ENCODE measurements at places on chromosomes 11 and 22. TPM values are rescaled to one million over a fixed set of nuclear protein-coding genes. Genes with fewer than 3 reads are reported as not detected.

KCNE3 gene
- 0.07 TPM for total RNA-seq

- DNase-seq: no peak
These were observed 16.9 kb downstream of the SMCO4 start for GRCh38 chr11:93526346-93526633.

PAX6 gene
- total RNA-seq: not detected

DNA sequence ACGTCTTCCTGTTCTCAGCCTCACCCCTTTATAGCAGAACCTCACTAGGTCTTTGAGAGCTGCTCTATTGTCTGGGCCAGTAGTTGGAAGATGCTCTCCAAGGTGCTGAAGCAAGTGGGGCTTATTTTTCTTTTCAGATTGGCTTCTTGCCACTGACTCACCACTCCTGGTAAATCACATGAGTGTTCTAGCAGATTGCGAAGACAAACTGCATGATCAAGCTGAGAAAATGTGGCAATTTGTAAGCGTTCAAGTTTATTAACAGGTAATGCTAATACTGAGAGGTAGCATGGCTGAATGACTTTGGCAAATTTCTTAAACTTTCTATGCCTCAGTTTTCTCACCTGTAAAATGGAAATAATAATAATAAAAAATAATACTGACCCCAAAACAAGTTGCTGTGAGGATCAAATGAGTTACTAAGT is 59.2 kb downstream of the CACNG2 start:
- peak; percentile 4 for DNase-seq

DNA sequence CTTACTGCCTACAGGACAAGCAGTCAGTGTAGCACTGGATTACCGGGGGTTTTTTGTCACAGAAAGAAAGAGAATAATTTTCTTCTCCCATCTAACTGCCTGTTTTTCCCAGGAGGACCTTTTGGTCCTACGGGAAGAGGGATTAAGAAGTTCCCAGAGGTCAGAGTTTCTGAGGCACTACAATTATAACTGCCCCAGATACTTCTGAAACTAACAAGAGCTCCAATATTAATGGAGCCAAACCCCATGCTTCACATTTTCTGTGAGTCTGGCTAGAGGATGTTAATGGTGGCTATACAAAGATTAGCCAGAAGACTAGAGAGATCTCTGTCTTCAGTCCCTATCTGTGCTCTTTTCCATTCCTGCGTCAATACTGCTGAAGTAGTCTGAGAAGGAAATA is at the start of gene OR56A3:
TSS of gene OR56A3 (plus strand) at position 301 of the 400 bp plus-strand sequence. CDS start 5,096 bp downstream, outside the sequence.
- DNase-seq: no peak

BACE1-AS gene
- 4.5 TPM for total RNA-seq

DNA sequence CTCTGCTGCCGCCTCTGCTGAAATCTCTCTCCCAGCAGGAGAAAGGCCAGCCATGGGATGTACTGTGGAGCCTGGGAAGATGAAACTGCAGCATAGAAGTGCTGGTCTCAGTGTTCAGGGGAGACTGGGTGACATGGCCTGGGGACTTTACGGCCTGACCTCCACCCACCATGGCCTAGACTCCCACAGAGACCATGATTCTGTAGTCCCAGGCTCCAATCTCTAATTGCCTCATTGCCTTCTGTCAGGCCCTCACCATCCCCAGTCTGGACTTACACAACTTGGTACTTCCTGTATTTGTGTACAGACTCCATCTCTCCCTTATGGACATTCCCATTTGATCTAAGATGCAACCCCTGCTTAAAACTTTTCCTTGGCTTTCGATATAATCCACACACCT is 43.1 kb downstream of the TRAF6 start:
- DNase-seq: no peak

DNA sequence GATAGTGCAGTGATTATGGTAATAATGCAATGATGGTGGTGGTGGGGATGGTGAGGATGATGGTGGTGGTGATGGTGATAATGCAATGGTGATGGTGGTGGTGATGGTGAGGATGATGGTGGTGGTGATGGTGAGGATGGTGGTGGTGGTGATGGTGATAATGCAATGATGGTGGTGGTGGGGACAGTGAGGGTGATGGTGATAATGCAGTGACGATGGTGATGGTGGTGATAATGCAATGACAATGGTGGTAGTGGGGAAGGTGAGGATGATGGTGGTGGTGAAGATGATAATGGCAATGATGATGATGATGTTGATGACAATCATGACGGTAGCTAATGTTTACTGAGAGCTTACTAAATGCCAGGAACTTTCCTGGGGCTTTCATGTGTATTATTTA is 79.6 kb upstream of the MYOD1 start:
- DNase-seq: no peak

DNA sequence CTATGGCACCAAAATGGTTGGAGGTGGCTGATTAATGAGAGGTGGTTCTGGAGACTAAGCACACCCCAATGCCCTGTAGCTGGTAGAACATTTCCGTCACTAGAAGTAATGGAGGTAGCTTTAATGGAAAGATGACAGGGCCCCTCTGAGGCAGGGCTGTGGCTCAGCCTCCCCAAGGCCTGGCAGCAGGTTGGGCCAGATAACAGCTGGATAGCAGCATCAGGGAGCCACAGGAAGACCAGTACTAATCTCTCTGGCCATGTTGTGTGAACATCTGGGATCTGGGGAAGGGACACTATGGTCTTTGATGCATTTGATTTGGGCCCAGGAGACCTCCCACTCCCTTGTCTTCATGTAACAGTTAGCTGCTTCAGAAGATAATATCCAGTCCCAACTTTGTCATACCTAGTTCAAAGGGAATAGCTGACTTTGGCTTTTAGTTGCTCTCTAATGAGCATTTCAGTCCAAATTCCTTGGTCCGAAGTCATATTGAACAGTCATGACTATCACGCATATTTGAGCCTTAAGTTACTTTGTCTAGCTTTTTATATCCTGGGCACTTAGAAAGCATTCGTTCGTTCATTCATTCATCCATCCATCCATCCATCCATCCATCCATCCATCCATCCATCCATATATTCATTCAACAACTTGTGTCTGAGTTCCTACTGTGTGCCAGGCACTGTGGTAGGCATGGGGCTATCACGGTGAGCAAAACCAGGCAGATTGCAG is 53.0 kb upstream of the LMO2 start:
- DNase-seq: no peak

GNG3 gene
- total RNA-seq: not detected

ALDH3B2 gene
- not detected for total RNA-seq

DNA sequence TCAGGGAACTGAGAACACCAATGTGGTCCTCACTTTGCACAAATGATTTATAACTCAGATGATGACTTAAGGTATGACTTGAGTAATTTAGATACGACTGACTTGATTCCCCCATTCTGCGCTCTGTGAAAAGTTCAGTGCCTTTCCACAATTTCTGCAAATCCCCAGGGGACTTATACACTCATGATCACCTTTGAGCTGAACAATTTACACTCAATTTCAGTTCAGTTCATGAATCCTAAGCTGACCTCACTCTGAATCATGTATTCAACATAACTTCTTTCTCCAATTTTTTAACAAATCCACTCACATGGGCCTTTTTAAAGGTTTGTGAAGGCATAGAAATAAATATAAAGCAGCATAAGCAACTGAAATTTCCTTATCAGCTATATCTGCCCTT is 274.2 kb downstream of the FAM76B start:
- DNase-seq: no peak

DNA sequence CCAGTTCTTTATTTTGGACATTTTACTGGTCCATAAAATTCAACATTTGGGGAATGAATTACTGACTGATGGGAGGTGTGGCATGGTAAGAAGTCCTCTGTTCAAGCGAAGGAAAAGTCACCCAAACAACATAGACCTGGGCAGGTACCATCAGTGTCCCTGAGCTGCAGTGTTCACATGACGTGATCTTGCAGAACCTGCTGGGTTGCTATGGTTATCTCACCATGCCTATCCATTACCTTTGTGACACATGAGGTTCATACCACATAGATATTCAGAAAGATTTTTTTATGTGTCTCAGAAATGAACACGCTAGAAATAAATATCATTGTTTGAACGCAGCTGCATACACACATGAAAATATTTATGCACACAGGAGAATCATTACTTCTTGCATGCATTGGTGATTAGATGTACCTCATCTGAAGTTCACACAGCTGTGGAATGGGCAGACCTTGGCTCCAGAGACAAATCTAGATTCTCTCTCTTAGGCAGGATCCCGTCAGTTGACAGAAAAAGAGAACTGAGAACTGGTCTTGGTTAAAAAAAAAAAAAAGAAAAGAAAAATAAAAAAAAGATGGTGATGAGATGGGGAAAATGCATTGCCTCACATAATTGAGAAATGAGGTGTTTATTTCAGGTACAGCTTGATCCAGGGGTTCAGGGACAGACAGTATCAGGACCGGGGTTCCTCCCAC is 21.4 kb upstream of the RCN1 start:
- no peak for DNase-seq

DNA sequence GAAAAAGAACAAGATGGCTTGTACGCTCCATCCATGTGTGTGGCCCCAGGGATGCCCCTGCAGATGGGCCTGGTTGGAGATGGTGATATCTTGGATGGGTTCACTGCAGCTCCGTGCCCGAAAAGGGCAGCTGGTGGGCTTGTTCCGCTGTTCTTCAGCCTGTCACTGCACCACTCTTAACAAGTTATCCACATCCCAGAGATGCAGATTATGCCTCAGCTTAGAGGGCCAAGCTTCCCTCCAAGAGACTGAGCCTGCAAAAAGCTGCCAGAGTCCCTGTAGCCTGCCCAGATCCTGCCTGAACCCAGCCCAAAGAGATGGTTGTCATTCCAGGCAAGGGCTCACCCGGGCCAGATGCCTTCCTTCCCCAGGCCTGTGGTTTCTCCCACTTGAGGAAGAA is 308.0 kb downstream of the OPCML start:
- no peak for DNase-seq

OR52A1 gene
- total RNA-seq: not detected

DNA sequence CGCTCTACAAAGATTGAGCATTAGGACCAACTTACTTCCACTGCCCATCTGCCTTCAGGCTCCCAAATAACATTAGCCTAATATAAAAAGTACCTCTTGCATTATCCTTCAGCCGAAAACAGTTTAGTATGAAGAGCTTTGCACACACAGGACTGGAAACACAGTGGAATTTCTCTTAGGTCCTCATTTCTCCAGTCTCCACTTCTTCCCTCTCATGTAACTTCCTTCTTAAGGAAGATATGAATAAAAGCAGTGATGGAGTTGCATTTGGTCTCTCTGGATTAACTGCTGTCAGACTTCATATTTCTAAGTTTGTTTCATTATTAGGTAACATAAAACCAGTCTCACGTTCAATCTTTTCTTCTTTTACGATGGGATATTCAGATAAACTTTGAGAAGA is 5.6 kb upstream of the MPEG1 start:
- DNase-seq: no peak

DNA sequence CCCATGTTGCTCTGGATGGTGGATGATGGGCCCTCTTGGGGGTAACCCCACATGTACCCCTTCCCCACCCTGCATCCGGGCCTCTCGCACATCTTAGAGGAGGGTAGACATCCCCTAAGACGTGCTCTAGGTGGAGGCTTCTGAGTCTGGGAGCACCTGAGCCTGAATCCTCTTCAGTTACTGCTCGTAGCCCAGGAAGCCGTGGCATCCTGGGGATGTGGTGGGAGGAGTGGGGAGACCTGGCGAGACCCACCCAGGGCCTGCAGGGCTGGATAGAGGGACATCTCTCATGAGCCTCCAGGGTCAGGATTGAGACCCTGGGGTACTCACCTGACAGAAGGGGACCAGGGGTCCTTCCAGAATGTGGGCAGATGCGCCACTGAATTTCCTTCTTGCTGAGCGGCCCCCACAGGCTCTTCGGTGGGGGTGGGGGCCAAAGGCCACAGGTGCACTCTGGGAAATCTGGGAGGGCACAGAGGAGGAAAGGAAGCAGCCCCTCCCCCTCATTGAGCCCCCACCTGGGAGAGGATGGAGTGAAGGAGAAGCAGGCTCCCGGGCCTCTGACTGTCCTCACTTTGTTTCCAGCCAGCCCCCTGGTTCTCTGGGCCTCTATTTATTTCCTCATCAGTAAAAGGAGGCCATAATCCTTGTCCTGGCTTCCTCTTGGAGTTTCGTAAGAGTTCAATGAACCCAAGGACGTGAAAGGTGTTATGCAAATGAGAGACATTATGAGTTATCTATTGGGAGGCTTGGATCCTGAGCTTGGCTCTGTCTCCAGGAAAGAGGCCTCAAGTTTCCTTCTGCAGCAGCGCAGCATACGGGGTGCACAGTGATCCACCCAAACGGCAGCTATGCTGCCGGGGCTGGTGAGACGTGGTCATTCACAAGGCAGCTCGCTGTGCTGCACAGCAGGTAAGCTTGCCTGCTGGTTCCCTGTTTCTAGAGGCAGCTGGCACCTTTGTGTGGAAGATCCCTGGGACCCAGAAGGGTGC is 31.2 kb downstream of the KCNJ4 start:
- DNase-seq: no peak

SERPING1 gene
- total RNA-seq: not detected

DNA sequence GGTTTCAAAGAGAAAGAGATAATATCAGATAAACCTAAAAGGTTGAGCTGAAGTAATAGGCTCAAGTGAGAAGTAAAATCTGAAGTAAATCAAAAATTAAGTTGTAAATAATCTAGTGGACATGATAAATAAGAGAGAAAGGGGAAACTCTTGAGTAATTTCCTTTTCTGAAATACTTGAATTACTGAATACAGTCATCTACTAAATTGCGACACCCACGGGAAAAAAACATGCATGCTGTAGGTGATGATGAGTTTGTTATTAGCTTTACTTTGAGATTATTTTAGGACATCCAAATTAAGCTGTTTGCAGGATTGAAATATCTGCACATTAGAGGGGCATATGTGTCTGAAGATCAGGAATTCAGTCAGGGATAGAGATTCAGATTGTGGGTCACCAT is 50.0 kb upstream of the CARD18 start:
- no peak for DNase-seq

DNA sequence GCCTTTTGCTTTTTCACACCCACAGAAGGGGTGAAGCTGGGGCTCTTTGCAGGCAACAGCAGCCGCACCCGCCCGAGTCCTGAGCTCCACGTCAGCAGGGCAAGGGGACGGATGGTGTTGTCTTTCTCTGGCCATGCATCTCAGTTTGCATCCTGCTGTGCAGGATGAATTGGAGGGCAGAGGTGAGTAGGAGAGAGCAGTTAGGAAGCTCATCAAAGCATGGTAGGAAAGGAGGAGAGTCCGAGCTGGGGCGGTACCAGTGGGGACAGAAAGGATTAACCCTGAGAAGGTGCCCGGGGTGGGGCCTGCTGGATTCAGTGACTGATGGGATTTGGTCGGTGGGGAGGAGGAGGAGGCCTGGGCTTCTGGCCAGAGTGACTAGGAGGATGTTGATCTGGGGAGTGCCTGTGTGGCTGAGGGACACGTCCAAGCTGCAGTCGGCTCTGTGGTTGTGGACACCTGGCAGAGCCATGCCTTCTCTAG is 14.6 kb downstream of the FAM83F start:
- no peak for DNase-seq

All from CD8-positive, alpha-beta memory T cell (primary cell).